ENCODE measurements at places on chromosomes 7 and 10. TPM values are rescaled to one million over a fixed set of nuclear protein-coding genes. Genes with fewer than 3 reads are reported as not detected.

DNA sequence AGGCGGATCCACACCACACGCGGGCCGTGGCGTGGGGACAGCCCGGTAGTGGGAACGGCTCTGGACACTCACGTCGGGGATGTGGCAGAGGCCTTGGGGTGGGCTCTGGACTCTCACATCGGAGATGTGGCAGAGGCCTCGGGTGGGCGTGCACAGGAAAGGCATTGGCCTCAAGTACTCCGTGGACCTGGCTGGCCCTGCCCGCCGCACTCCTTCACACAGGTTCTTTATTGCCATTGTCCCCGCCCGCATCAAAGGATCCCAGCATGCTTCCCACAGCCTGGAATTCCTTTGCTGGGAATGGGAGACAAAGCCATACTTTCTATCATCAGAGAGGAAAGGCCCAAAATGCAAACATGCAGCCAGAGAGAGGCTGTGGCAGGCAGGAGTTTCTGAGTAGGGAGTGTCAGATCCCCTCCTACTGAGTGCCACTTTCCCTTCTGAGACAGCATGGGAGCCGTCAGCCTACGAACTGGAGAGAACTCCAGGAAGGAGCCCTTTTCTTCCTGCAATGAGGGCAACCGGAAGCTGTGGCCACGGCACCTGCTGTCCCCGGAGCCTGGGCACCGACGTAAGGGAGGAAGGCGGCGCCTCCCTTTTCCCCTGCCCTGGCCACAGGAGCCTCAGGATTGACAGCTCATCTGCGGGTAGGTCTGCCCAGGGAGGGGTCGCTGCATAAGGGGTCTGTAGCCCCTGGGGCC, 51.5 kb downstream of the RBM17 start:
- DNase-seq, result no peak

SPDYE11 gene
- not detected for total RNA-seq

RBM20 gene
- 0.32 TPM for total RNA-seq

- no peak for DNase-seq
These were observed 45.2 kb downstream of the DNAJB9 start for GRCh38 chr7:108614896-108615295.
